ENCODE measurements at places on chromosomes 5 and 9. TPM values are rescaled to one million over a fixed set of nuclear protein-coding genes. Genes with fewer than 3 reads are reported as not detected.

Gene CDKN2B
- 10.6 TPM for total RNA-seq

Gene TMEM174
- not detected for total RNA-seq

DNA sequence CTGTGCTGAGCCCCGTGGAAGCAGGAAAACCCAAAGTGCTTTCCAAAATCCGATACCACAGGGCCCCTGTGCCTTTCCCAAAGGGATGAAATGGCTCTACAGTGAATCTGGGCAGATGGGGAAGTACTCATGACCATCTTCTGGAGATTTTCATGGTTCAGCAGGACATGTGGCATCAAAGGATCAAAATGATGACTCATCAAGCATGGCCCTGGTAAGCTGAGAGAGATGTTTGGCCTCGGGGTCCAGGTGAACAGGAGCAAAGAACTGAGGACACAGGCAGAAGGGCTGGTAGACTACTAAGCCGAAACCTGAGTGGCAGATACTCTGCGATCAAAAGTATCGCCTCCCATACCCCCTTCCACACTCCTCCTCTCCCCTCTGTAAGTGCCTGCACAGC, 160.0 kb upstream of the EFNA5 start:
- no peaks in the 10 kb centered on the region for H3K27me3 ChIP-seq
- no peak overlapping the region for H3K4me3 ChIP-seq
- H3K36me3 ChIP-seq: no peaks in the 10 kb centered on the region
- peaks cover 20% of the 10 kb centered on the region for H3K4me1 ChIP-seq
- no peak overlapping the region for H3K27ac ChIP-seq

DNA sequence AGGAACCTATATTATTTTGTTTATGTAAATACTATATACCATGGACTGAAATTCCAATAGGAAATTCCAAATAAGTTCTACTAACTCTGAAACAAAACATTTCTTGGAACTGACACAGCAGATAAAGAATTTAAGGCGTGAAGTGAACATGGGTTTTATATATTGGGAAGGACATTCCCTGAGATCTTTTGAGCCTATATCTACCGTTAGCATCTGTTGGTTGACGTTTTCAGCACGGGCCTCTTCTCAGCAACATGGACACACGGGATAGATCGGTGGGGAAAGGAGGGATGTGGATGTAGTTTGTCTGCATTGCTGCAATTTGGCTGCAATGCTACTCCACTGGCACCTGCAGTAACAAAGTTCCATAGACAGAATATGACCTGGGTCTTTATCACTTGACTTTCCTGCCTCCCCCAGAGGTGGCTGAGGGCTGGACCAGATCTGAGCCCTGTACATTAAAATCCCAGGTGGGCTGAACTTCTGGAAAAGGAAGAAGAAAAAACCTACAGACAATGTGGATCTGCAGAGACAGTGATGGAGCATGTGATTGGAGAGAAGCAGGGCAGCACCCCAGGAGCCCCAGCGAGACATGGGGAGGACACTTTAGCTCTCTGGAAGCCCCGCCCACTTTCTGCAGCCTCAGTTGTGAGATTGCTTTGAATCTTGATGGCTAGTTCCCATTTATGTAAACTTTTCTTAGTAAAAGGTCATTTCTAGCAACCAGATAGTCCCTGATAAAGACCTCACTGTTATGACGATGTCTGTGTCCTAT, 91.2 kb upstream of the CPEB4 start:
- H3K36me3 ChIP-seq: no peaks in the 10 kb centered on the region
- H3K27ac ChIP-seq: no peak overlapping the region
- no peaks in the 10 kb centered on the region for H3K4me1 ChIP-seq
- no peak overlapping the region for H3K4me3 ChIP-seq

GRCh38 chr9:20526500-20527319, 95.6 kb downstream of the MLLT3 start:
- no peak overlapping the region for H3K4me3 ChIP-seq
- no peaks in the 10 kb centered on the region for H3K27me3 ChIP-seq
- no peaks in the 10 kb centered on the region for H3K36me3 ChIP-seq
- H3K27ac ChIP-seq: no peak overlapping the region

Gene IRX1
- total RNA-seq: 25.9 TPM

DNA sequence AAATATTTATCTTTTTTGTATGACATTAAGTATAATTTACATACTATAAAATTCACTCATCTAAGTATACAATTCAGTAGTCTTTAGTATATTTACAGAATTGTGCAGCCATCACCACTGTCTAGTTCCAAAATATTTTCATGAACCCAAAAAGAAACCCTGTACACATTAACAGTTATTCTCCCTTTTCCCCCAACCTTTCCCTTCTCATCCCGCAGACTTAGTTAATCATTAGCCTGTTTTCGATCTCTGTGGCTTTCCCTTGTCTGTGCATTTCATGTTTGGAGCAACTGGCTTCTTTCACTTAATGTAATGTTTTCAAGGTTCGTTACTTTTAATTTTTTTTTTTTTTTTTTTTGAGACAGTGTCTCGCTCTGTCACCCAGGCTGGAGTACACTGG, 37.5 kb downstream of the MTREX start:
- H3K36me3 ChIP-seq: peaks cover 63% of the 10 kb centered on the region
- H3K4me3 ChIP-seq: no peak overlapping the region
- H3K27ac ChIP-seq: no peak overlapping the region
- no peak for DNase-seq
- H3K4me1 ChIP-seq: no peaks in the 10 kb centered on the region

DNA sequence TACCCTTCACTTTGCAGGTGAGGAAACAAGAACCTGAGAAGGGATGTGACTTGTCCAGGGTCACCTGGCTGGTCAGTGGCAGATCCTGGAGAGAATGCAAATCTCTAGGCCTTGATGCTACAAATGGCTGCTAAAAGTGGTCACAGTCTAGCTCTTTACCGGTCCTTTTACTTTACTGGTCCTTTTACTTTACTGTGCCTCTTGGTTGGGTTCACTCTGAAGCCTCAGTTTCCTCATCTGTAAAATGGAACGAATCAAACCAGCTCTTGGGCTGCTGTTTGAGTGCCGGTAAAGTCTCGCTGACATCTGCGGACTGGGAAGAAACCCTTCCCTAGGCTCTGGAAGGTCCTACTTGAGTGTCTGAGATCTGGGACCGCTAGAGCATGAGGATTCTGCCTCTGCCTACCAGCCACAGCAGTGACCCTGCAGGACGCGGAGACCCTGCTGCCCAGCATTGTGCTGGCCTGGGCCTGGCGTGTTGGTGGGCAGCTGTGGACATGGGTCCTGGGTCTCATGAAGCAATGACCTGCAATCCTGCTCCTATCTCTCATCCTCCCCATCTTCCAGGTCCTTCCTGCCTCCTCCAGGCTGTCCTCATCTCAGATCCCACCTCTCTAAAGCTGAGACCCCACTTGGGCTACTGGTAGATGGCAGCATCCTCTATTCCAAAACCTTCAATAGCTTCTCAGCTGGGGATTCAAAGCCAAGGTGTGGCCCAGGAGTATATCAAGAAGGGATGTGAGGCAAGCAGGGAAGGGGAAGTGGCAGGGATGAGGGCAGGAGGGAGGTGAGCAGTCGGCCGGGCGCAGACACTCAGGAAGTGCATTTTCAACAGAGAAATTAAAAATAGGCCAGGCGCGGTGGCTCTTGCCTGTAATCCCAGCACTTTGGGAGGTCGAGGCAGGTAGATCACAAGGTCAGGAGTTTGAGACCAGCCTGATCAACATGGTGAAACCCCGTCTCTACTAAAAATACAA, 13.3 kb downstream of the CORO2A start:
- no peaks in the 10 kb centered on the region for H3K27me3 ChIP-seq
- no peak overlapping the region for H3K4me3 ChIP-seq
- no peaks in the 10 kb centered on the region for H3K4me1 ChIP-seq
- no peak for DNase-seq
- H3K27ac ChIP-seq: no peak overlapping the region

GRCh38 chr9:137482094-137482781, 23.1 kb upstream of the NSMF start:
- H3K4me1 ChIP-seq: no peaks in the 10 kb centered on the region
- H3K27me3 ChIP-seq: no peaks in the 10 kb centered on the region
- H3K27ac ChIP-seq: no peak overlapping the region
- peak; percentile 74 for DNase-seq
- H3K36me3 ChIP-seq: no peaks in the 10 kb centered on the region
- no peak overlapping the region for H3K4me3 ChIP-seq

- no peaks in the 10 kb centered on the region for H3K36me3 ChIP-seq
- H3K27me3 ChIP-seq: no peaks in the 10 kb centered on the region
- no peak overlapping the region for H3K27ac ChIP-seq
- no peak overlapping the region for H3K4me3 ChIP-seq
Measured at GRCh38 chr9:113504725-113505590, 41.4 kb downstream of the RGS3 start.

Gene GDA
- total RNA-seq: not detected

- H3K27ac ChIP-seq: no peak overlapping the region
- H3K36me3 ChIP-seq: no peaks in the 10 kb centered on the region
- no peaks in the 10 kb centered on the region for H3K27me3 ChIP-seq
- no peaks in the 10 kb centered on the region for H3K4me1 ChIP-seq
- H3K4me3 ChIP-seq: no peak overlapping the region
- no peak for DNase-seq
Measured at GRCh38 chr9:89109666-89110065, 69.0 kb downstream of the SHC3 start.

Gene SLC45A2
- total RNA-seq: not detected
